ENCODE measurements at places on chromosomes 1 and 21.

DNA sequence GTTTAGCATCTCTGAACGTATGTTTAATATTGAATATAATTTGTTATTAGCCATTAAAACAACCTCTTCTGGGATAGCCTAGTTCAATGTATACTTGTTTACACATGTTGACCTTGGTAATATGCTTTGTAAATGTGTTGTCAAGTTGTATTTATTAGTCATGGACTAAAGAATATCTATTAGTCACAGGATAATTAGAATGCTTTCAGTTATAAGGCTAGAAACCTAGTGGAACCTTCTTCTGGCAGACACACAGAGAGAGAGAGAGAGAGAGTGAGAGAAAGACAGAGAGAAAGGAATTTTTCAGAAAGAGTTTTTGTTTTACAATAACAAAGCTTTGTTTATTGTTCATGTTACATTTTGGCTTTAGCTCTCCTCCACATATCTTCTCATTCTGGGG lies 181.1 kb upstream of the APP start:
- DNase-seq: no peak

GRCh38 chr21:41612674-41613532 lies 104.9 kb upstream of the TMPRSS2 start:
- peak; percentile 31 for DNase-seq

DNA sequence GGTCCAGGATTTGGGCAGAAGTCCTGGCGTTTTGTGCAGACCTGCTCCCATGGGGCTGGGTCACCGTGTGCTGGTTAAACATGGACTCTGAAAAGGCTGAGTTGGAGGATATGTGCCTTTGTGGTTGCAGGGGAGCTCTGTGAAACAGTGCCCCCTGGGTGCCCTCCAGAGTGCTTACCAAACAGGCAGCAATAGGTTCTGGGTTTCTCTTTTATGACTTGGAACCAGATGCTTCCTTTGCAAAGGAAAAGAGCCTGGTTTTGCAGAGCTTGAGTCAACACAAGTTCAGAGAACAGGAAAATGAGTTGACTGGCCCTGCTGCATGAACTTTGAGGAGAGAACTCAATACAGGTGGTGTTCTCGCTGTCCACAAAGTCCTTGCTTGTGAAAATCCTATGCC lies 288.9 kb downstream of the TM2D1 start:
- DNase-seq: no peak

GRCh38 chr1:43533584-43533983 lies 2.9 kb downstream of the PTPRF start:
- no peak for DNase-seq

- peak; percentile 50 for DNase-seq
Observed at GRCh38 chr1:162905174-162906158, 44.5 kb upstream of the CCDC190 start.

DNA sequence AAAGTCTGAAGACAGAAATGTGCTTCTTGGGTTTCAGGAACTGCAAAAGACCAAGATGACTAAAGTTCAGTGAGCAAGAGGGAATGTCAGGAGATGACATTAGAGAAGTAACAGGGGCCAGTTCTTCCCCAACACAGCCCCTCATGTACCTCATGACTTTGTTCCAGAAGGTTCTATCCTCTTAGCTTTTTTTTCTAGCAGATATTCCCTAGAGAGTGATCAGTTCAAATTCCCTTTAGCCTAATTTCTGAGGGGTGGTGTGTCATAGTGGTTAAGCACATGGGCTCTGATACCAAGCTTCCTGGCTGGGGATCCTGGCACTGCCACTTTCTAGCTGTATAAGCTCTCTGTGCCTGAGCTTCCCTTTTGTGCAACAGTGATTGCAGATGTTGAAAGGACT lies 108.0 kb downstream of the LBR start:
- DNase-seq: no peak
